Fibroblast of the conjunctiva (primary cell): ENCODE measurements at places on chromosomes 2 and 18.

DNA sequence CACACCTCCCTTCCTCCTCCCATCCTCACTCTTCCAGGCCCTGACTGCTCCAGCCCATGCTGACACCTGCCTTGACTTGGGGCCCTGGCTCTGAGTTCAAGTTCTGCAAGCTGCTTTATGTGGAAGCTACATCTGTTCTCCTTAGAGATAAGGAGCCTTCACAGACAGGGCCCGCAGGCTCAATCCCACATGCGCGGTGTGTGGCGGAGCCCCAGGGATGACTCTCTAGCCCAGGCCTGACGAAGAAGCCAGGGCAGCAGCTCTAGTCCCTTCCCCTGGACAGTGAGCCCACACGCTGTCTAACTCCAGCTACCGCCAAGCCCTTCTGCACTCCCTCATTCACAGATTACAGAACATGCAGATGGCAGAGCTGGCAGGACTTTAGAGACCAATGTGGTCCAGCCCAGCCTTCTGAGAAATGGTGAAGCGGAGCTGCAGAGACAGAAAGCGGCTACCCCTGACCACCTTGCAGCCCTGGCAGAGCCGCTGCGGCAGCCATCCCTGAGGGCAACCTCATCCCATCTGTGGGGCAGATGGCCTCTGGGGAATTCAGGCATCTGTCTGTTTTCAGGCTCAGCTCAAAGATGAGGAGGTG, 304.3 kb downstream of the CELF4 start:
- no peak for DNase-seq

DNA sequence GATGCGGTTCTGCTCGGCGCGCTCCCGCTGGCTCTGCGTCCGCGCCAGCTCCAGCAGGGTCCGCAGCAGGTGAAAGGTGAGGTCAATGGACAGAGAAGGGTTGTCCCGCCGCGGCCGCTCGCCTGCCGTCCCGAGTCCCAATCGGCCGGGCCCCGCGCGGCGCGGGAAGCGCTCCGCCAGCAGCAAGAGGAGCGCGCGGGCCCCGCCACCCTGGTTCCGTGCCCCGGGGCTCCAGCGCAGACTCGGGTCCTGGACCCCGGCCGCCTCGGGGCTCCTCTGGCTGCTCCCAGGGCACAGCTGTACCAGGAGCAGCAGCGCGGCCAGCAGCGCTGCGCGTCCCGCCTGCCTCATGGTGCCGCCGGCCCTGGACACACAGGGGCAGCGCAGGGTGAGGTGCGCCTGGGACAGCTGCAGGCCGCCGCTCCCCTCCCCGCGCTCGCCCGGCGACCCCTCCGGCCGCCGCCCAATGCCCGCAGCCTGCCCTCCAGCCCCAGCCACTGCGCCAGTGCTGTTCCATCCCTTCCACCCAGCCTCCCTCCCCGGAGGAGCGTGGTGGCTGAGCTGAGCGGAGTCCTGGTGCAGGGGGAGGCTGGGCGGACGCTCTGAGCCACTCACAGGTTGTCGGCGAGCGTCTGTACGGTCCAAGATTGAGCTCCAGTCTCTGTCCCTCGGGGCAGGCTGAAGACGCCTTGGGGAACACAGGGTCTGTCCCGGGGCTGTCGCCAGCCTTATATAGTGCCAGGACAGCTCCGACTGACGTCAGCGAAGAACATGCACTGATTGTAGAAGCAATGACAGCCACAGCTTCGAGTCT, 493 bp downstream of the UCN start:
- no peak for DNase-seq

DNA sequence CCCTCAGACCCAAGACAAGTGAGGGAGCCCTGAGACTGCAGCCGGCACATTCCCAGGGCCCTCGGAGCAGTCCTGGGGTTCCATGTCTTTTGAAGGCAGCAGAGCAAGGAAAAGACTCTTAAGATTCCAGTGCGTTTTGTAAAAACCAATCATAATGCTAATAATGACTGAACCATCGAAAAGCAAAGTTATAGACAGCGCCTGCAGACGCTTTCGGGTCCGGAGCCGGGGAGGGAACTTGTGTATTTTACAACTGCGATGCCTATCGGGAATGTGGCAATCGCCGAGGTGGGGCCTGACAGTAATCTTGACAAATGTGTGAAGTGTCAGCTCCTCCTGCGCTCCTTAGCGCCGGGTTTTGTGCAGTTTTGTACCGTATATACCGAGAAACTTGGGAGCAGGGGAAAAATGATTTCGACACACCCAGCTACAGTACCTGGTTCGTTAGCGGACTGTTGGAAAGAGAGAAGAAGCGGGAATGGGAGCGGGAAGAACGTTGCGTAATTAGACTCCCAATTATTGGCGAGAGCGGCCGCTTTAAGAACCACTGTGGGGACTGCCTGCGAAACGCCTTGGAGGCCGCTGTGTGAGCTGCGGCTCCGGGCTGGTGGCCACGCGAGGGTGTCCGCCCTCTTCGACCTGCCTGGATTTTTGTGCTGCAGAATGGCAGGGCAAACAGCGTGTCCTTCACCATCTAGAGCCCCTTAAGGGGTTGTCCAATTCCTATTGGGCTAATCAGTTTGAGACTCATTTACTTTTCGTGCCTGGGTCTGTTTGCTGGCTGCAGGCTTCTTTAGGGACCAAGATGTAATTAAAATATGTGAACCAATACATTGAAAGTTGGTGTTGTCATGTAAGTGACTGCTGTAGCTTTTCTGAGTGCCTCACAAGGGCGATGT, 2.4 kb downstream of the EPAS1 start:
- no peak for DNase-seq

- DNase-seq: no peak
These were observed 115.1 kb downstream of the ALPK2 start for GRCh38 chr18:58513615-58514335.

GRCh38 chr2:133886735-133887675, 318.7 kb upstream of the NCKAP5 start:
- DNase-seq: peak; percentile 55

- DNase-seq: peak; percentile 23
These were observed 70.8 kb downstream of the QPCT start for GRCh38 chr2:37415128-37415820.

DNA sequence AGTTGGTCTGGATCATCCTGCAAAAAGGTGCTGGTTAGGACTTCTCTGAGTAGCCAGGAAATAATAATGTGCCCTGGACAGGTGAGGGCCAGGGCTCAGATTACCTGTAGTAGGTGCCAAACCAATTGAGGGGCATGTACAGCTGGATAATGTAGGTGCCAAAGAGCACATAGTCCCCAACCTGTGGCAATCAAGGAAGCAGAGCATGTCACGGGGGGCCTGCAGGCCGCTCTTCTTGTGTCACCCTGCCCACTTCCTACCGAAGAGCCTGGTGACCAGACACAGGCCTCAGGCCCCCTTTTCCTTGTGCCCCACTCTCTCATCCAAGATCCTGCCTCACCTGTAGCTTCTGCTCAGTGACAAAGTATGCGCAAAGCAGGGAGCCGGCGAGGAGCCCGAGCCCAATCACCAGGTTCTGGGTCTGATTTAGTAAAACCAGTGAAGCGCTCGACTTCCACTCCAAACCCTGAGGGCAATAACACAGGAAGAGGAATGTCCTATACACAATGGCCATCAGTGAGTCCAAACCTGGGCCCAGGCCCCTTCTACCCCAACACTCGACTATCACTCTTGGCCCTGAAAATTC, 5.2 kb downstream of the ABCB6 start:
- no peak for DNase-seq

GRCh38 chr18:23066504-23067039, 68.7 kb upstream of the CABLES1 start:
- DNase-seq: no peak

DNA sequence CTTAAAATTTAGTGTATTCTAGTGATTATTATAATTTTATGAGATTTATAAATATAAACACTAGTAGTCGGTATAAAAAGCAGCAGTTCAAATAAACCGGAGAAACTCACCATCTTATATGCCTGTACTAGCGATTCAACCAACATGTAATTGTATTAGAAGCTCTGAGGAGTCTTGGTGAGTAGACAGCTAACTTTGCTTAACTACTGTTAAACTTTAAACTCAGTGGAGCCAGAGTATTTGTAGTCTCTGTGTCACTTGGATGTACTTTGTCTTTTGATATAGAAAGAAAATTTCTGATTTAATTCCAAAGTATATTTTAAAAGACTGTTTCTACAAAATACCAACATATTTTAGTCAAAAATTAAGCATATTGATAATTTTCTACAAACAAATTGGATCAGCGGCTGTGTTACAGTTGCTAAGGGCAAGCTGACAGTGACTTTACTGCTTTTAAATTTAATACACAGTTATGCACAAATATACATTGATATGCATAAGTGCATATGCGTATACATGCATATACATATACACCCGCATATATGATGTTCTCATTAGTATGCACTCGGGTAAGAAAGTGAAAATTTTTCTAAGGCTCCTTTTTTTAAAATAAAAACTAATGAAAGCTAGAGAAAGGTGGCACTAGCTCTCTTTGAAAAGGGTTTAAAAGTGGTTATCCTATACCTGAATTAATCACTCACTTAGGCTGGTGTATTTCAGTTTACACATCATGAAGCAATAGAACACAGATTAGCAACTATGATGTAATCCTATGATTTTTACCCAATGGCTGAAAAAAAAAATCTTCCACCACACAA, 374.5 kb downstream of the NCKAP5 start:
- peak; percentile 1 for DNase-seq

- peak; percentile 98 for DNase-seq
These were observed 136.4 kb downstream of the SCG2 start for GRCh38 chr2:223465793-223466192.

DNA sequence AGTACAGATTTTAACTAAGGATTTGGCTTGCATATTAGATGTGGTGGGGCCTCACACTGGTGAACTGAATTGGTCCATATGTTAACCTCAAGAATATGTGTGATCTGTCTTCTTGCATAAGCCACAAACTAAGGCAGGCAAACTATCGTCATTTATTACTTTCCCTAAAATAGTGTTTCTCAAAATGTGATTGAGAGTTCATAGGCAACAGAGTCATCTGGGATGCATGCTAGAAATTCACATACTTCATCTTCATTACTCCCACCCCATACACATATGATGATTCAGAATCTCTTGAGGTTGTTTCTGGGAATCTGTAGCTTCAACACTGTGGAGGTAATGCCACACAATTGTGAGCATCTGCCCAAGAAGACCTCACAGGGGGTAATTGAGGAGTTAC, 822.8 kb upstream of the CDH2 start:
- DNase-seq: no peak

DNA sequence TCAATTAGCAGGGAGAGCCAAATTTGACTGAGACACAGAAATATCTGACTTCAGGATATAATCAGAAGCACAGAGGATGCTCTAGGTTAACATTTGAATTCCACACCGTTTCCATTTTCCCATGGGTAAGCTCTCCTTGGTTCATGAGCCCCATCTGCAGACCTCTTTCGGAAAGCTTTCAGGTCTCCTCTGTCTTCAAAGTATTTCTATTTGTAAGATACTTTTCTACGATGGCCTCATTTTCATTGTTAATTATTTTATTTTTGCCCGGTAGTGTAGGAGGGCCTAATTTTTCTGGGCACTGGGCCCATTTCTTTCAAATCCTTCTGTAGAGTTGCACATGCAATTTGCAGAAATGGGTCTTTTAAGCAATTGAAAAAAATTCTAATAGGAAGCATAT, 53.8 kb downstream of the LRPPRC start:
- peak; percentile 5 for DNase-seq
